ENCODE measurements at places on chromosomes 13 and 19.

- DNase-seq: no peak
Observed at GRCh38 chr19:15292140-15292539, 40.2 kb downstream of the BRD4 start.

- DNase-seq: no peak
Observed at GRCh38 chr13:85698256-85698655, 101.0 kb downstream of the SLITRK6 start.

GRCh38 chr13:34344816-34345215 lies 526.9 kb downstream of the RFC3 start:
- no peak for DNase-seq

GRCh38 chr19:53183146-53183764 lies 9.9 kb downstream of the ZNF665 start:
- no peak for DNase-seq

DNA sequence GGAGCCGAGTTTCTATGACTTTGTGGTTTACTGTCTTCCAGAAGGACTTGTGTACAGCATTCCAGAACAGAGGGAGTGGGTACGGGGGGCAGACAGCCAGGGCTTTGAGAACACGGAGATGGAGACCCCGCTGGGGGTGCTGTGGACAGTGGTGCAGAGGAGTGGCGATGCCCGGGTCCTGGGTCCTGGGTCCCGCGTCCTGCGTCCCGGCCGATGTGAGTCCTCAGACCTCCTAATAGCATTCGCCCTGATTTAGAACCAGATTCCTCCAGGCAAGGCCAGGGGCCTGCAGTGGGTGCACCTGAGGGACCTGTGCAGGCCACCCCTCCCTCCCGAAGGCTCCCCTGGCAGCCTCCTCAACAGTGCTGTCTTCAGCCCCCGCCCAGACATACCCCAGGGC lies 97.9 kb downstream of the KDM4B start:
- DNase-seq: no peak

GRCh38 chr13:47826471-47826870 lies 174.6 kb downstream of the SUCLA2 start:
- DNase-seq: no peak

GRCh38 chr13:111530137-111530870 lies 209.9 kb downstream of the TEX29 start:
- DNase-seq: no peak

DNA sequence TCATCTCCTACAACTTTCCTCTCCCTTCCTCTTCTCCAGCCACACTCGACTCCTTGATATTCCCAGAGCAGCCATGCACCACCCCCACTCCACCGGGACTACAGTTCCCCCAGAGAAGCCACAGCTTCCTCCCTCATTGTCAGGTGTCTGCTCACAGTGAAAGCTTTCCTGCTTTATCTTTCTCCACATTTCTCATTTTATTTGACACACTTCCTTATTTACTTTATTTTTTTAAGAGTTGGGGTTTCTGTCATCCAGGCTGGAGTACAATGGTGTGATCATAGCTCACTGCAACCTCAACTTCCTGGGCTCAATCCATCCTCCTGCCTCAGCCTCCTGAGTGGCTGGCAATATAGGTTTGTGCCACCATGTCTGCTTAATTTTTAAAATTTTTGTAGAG lies 464.6 kb downstream of the MYO16 start:
- DNase-seq: no peak

- DNase-seq: no peak
Observed at GRCh38 chr13:27796544-27797227, 4.4 kb downstream of the GSX1 start.

DNA sequence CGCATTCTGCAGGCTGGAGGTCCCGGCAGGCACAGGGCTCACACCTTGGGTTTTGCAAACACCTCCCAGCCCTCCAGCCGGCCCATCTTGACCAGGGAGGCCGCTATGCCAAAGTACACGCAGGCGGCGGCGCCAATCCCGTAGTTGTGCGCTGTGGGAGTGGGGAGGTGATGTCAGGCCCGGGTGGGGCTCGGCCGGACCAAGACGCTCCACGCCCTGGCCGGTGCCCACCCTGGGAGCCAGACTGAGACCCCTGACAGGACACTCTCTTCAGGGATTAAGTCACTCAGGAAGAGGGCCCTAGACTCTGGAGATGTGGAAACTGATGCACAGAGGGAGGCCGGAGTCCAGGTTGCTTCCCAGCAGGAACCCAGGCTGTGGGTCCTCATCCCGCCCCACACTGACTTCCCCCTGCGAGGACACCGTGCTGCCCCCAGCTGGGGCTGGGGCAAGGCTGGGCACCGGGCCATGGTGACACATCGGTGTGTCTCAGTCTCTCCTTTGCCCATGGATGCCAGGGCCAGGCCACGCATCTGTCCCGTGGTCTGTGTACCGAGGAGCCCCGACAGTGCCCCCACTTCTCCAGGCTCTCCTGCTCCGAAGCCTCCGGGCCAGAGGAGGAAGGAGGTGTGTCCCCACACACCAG lies 8.8 kb downstream of the NDUFA11 start:
- peak; percentile 24 for DNase-seq

DNA sequence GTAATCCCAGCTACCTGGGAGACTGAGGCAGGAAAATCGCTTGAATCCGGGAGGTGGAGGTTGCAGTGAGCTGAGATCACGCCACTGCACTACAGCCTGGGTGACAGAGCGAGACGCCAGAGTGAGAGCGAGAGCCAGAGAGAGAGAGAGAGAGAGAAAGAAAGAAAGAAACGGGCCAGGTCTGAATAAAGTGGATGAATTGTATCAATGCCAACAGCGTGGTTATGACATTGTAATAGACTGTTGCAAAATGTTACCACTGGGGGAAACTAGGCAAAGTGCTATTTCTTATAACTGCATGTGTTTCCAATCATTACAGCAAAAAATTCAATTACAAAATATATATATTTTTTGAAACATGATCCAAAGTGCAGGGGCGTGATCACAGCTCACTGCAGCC lies 11.8 kb upstream of the BTBD2 start:
- DNase-seq: no peak

GRCh38 chr13:27293873-27294515 lies 23.4 kb downstream of the RASL11A start:
- DNase-seq: no peak

- DNase-seq: no peak
Observed at GRCh38 chr13:47623862-47624261, 377.2 kb downstream of the SUCLA2 start.

DNA sequence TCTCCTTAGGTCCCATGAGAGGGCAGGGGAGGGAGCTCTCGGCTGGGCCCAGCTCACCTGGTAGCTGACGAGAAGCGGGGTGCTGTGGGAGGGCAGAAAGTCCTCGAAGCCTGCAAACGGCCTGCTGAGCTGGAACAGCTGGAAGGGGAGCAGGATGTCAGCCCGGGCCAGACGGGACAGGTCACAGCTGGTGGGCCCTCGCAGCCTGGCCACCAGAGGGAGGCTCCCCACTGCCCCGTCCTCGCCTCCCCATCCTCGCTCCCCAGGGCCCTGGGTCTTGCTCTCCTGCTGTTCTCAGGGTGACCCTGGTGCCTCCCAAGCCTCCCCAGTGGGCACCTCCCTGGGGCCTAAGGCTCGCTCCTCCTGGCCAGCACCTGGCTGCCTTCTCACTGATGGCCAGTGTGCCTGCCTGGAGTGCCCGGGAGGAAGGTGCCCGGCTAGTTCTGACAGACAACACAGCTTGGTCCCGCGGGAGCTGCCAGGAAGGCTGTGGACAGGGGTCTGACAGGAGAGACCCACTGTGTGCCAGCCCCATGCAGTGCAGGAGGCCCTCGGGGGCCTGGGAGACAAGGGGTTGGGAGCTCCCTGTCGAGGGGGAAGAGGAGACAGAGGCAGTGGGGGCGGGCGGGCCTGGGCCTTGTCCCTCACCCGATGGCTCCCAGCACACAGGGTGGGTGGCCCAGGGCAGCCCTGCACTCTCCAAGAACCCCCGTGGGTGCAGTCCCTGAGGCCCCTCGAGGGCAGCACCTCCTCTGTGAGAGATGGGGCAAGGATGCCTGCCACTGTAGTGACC lies 20.3 kb downstream of the GPX4 start:
- no peak for DNase-seq

DNA sequence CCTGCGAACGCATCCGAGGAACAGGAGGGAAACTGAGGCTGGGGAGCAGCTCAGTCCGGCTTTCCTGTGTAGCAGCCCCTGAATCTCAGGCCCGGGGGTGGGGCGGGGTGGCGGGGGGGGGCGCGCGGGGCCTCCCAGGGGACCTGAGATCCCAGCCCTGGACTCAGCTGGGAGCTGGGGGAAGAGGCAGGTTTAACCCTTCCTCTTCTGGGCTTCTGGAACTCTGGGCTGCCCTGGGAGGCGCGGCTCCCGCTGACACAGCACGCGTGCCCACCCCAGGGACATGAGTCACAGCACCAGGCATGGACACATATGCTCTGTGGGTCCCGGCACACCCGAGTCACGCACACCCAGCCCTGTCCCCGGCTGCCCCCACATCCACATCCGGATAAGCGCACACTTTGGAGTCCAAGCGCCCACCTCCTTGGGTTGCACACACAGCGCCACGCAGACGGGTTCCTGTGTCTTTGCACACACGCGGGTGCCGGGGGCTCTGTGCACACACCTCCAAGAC lies 3.5 kb upstream of the CIRBP start:
- peak; percentile 63 for DNase-seq

DNA sequence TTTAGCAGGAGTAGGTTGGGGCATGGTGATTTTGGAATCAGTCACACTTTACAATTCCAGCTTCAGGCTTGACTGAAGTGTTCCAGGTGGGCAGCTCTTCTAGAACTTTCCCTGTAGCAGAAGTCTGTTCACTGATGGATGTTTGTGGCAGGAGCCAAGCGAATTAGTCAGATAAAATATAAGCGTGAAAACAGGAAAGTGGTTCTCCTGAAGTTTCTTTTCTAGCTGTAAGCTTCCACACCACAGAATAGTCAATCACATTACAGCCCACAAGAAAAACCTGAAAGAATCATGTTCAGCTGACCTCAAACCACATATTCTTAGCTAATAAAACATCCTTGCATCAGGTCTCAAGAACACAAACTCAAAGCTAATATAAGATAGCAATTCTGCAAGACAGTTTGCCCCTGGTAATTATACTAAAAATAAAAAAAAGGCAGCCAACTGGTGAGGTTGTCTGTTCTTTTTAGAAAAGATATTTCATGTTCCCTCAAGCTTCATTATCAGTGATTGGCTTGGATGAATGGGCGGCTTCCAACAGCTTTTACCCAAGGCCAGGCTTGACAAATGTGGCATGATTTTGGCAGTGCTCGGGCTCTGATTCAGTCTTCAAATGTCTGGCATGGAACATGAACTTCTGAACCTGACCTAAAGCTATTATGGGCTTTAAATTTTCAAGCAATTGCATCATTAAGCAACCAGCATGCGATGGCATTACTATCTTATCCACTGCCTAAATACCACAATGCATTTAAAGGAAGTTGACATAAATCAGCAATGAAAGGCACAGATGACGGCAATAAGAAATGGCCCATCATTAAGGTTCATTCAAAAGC lies 136.8 kb downstream of the DCLK1 start:
- DNase-seq: no peak
